Hypothalamus (tissue), 51 donors: ENCODE measurements at places on chromosomes 2 and 18.

GRCh38 chr18:23237524-23238151, 102.4 kb downstream of the CABLES1 start:
- peak; percentile 52 for DNase-seq

- no peak for DNase-seq
Measured at GRCh38 chr18:78893281-78894032, 86.2 kb upstream of the SALL3 start.

GRCh38 chr18:8262221-8262620, 347.0 kb upstream of the RAB12 start:
- no peak for DNase-seq

- DNase-seq = no peak
Measured at GRCh38 chr2:46351750-46352138, 54.5 kb downstream of the EPAS1 start.

DNA sequence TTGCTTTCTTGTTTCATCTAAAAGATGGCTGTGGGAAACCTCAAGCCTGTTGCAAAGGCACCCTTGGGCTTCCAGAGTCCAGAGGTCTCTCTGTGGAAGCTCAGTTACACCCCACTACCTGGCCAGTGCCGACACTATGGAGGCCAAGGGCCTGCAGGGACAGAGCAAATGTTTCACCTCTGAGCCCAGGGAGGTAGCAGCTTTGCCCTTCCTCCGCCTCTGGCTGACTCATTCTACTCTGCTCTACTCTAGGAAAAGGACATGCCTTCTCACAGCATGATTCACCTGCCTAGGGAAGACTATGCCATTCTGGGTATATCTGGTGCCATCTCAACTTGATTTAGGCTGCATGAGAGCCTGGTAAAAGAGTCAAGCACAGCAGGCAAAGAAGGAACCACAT, 12.2 kb downstream of the MYOM1 start:
- no peak for DNase-seq

- no peak for DNase-seq
Measured at GRCh38 chr2:60226943-60227342, 326.5 kb downstream of the BCL11A start.

- no peak for DNase-seq
Measured at GRCh38 chr2:10045561-10046355, 2.4 kb downstream of the KLF11 start.

- no peak for DNase-seq
Measured at GRCh38 chr2:82697231-82697630, 1761.8 kb downstream of the SUCLG1 start.
